ENCODE measurements at places on chromosomes 2 and 18. TPM values are rescaled to one million over a fixed set of nuclear protein-coding genes. Genes with fewer than 3 reads are reported as not detected.
A peak's percentile ranks its signal among the peaks of the same experiment; 100 is the strongest.

DNA sequence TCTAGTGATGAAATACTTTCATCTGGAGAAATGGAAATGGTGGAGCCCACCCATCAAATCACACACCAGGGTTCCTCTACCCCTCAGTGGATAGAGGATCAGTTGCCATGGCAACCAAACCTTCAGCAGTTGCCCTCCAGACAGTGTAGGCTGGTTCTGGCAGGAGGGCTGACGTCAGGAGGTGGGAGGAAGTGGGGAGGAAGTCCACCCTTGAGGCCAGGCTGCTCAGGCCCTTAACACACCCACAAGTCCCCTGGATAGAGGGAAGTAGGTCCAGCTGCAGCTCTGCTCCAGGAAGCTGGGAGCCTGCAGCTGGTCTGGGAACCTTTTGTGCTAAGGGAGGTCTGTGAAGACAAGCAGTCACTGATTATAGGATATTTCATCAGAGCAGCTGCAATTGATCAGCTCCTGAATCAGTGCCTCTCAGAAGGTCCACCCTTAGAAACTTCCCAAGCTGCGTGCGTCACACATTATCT is 186.6 kb downstream of the MTX2 start:
- no peak for DNase-seq

LYPD6B gene
- total RNA-seq: not detected

DNA sequence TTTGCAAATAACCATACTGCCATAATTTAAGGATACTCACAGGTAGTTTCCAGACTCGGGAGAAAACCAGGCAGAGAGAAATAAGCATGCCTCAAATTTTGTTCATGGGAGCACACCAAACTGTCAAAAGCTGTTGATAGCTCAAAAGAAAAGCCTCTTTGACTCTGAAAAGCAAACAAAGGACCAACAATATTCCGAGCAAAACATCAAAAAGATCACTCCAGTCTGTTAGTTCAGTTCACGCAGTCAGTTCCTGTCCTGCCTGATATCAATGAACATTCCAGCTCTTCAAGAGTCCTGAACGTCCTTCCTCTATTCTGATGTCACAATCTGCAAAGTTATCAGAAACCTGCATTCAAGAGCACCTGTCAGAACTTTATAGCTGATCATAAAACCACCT is 78.7 kb downstream of the RRM2 start:
- DNase-seq: no peak

GALNT13 gene
- not detected for total RNA-seq

CYBRD1 gene
- 0.86 TPM for total RNA-seq

GRCh38 chr18:38010971-38011857 is 445.6 kb upstream of the CELF4 start:
- no peak for DNase-seq

DNA sequence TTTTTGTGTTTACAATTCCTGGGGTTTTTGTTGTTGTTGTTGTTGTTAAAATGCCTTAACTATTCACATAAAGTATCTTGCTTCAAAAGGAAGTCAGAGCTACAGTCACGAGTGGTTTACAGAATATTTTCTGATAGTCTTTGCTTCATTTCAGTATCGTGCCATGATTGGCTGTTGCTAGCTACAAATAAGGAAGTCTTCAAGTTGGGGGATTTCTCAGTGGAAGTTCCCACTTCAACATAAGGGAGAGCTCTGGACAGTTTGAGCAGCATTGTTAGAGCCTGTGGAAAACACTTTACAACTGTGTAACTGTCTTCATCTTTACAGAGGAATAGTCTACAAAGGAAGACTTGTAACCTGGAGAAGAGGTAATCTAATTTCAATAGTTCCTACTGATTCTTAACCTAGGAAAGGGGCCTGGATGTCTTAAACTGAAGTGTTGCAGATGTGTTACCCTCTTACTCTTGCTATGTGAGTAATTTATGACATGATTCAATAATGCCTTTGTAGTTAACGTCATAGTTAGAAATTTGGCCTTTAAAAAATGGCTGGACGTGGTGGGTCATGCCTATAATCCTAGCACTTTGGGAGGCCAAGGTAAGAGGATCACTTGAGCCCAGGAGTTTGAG is 23.4 kb upstream of the TANK start:
- peak; percentile 35 for DNase-seq

DNA sequence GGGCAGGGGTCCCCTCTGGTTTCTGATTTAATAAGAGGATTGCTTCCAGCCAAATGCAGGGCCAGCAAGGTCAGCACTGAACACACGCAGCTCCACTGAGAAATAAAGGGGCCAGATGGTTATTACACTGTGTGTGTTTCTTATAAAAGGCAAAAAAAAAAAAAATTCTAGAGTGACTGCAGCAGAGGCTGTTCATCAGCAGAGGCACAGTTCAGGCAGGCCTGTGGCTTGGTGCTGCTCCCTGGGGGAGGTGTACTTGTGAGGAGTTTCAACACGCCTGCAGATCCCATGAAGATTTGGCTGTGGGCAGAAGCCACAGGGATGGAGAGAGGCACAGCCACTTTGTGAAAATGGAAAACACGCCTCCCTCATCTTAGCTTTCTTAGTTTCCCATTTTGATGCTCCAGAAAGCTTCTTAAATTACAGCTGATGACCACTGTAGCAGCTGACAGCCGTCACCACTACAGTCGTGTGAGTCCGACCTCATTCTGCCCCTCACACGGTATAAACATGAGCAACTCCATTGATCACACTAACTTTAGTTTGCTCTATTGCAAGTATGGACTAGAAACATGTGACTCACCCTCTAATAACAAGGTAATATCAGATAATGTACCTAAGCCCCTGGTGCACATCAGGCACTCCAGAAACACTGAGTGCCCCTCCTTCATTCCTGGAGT is 726.5 kb upstream of the RAB6C start:
- no peak for DNase-seq

GAL3ST2 gene
- 0.93 TPM for total RNA-seq

DNA sequence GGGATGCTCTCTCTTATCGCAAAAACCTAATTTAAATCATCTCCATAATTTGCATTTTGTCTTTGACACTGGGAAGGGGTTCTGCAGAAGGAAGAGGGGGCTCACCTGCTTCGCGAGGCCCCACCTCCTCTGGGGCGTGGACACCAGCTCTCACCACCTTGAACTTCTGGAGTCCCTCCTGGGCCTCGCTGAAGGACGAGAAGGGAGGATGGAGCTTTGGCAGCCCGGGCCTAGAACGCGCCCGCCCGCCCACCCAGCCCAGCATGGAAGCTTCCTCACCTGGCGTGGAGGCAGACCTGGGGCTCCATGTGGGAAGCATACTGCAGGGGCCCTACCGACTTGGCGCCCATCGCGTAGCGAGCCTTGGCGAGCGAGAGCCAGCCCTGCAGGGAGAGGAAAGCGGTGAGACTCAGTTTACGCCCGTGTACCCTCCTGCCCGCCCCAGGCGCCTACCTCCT is 1.1 kb upstream of the IMP4 start:
- DNase-seq: peak; percentile 45

TEKT4 gene
- total RNA-seq: not detected

- DNase-seq: no peak
Measured at GRCh38 chr2:85340034-85340892, 12.5 kb upstream of the TGOLN2 start.

PDIA6 gene
- total RNA-seq: 181 TPM

- no peak for DNase-seq
Measured at GRCh38 chr2:82796132-82796531, 1662.9 kb downstream of the SUCLG1 start.

DNA sequence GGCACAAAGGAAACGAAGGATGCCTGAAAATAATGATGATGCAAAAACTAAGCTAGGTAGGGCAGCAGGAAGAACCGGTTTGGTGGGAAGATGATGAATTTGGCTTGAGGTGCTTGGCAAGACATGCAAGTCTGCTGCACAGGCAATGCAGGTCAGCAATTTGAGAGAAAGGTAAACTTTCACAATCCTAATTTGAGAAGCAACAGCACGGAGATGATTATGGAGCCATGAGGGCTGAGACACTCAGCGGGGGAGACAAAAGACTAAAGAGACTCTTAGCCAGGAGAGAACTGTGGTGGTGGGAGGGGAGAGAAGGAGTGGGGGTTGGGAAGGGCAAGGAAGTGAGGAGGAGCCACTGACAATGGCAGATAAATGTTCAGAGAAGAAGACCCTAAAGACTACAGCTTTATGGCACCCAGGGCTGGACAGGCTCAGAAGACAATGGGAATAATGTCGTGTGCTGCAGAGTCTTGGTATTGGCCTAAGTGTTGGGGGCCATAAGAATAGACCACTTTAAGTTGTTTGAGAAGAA is 19.4 kb upstream of the RNF149 start:
- DNase-seq: no peak

SCYGR2 gene
- total RNA-seq: not detected

DNA sequence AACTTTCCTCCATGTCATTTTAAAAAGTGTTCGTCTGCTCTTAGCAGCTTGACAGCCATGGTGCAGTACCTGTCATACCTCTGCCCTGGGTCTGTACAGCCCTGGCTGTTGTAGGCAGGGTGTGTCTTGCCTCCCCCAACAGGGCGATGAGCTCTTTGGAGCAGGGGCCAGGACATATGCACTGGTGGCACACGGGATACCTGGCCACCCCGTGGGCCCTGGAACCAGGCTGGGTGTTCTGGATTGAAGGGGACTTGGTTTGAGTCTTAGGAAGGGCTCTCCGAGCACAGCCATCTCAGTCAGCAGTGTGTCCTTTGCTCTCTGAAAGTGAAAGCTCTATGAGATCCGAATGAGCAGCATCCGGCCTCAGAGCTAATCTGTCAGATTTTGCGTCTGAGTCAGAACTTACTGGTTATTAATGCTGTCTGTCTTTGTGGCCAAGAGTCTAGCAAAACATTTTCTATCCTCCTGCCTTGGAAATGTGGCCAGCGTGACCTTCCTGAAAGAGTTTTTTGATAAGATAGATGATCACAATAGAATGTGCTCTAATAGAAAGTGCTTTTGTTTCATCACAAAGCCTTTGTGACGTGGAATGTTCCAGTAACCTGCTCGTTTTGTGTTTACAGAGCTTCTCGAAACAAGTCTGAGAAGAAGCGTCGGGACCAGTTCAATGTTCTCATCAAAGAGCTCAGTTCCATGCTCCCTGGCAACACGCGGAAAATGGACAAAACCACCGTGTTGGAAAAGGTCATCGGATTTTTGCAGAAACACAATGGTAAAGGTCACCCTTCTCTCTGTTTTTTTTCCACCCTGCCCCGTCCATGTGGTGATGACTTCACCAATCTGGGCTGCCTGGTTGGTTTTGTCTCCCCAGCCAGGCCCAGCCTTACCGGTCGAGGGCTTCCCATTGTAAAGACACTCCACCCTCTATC is 77.3 kb upstream of the RPL31 start:
- DNase-seq: peak; percentile 66

NGEF gene
- 5.4 TPM for total RNA-seq

DNA sequence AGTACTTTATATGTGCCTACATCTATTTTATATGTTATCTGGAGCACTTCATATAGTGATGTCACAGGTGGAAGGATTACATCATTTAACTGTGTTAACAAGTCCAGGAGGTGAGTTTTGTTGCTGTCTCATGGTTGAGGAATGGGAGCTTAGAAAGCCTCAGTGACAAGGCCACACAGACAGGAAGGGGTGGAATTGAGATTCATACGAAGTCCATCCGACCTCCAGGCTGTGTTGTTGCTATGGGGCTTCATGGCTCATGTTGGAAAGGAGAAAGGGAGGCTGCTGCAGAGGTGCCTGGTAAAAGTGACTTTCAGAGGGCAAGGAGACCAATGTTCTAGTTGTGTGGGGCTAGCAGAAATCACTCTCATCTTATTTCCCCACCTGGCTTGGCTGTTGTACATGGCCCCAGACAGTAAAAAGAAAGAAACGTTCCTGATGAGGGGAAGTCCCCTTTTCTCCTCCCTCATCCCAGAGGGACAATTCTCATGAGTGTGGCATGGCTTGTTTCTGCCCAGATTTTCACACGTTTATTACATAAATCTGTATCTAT is 31.0 kb upstream of the GREB1 start:
- DNase-seq: no peak

DNA sequence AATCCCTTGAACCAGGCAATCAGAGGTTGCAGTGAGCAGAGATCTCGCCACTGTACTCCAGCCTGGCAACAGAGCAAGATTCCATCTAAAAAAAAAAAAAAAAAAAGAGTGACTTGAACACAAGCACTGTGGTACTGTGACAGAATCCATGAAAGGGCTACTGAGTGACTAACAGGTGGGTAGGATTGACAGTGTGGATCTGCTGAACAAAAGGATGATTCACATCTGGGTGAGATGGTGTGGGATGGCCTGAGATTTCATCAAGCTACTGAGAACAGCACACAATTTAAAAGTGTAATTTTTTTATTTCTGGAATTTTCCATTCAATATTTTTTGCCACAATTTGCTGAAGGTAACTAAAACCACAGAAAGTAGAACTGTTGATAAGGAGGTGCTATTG is 13.3 kb upstream of the SP3 start:
- DNase-seq: peak; percentile 52

DNA sequence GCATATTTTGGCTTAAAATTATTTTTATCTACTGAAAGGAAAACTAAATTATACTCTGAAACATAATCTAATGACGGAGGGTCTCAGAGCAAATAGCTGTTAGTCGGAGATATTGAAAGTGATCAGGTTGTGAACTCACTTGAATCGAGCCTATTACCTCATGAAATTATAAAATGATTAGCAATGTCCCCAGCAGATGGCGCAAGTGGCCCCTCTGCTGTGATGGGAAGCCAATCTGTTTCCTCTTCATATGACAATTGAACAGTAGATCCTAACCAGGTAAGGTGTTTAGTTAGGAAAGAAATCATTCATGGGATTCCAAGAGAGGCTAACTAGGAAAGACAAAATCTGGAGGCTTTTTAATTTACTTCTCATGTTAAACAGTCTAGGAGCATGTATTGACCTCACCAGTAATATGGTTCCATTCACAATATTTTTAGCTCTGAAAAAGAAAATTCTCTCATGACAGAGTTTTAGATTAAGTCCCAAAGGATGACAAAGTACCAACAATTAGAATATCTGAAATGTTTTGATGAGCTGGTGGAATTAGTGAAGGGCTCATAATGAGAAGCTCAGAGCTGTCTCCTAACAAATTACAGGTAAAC is 29.9 kb upstream of the MPPE1 start:
- peak; percentile 79 for DNase-seq

DNA sequence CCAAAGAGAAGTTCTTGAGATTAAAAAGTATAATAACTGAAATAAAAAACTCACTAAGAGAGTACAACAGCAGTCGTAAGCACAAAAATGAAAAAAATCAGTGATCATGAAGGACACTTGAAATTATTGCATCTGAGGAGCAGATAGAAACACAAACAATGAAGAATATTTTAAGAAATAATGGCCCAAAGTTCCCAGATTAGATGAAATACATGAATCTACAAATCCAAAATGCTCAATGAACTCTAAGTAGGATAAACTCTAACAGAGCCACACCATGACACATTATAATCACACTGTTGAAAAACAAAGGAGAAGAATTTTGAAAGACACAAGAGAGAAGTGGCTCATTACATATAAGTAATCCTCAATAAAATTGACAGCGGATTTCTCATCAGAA is 31.9 kb upstream of the EMILIN2 start:
- no peak for DNase-seq
